Tibial nerve (tissue), 4 donors: ENCODE measurements at places on chromosomes 4 and X. TPM values are rescaled to one million over a fixed set of nuclear protein-coding genes. Genes with fewer than 3 reads are reported as not detected.

Gene C4orf51
- not detected for total RNA-seq

Gene PPP1R3F
- total RNA-seq = 27.8 TPM

Gene NPY2R
- total RNA-seq = 0.22 TPM

Gene IL2RG
- 5.7 TPM for total RNA-seq

Gene SOWAHD
- total RNA-seq = 1.1 TPM

Gene KCNIP4
- total RNA-seq = not detected

Gene AKAP4
- total RNA-seq = not detected

Gene ARHGEF38
- total RNA-seq = not detected

Gene ADGRG4
- not detected for total RNA-seq

Gene MAGED1
- total RNA-seq = 51.1 TPM

Gene FUNDC1
- total RNA-seq = 8.4 TPM

Gene CT47A7
- total RNA-seq = not detected

Gene PIR
- total RNA-seq = 10.6 TPM

Gene HHIP
- 5.3 TPM for total RNA-seq

Gene RBM10
- total RNA-seq = 46.2 TPM

Gene RCHY1
- 26.4 TPM for total RNA-seq

Gene ADH6
- total RNA-seq = not detected

Gene PPP2R2C
- total RNA-seq = under 0.01 TPM

Gene GYPE
- 0.78 TPM for total RNA-seq

Gene GIMD1
- not detected for total RNA-seq

Gene CACNA1F
- 0.59 TPM for total RNA-seq

Gene APEX2
- total RNA-seq = 8.0 TPM

Gene GAGE13
- not detected for total RNA-seq
